HepG2 (cell line): ENCODE measurements at places on chromosomes 13 and 19.

DNA sequence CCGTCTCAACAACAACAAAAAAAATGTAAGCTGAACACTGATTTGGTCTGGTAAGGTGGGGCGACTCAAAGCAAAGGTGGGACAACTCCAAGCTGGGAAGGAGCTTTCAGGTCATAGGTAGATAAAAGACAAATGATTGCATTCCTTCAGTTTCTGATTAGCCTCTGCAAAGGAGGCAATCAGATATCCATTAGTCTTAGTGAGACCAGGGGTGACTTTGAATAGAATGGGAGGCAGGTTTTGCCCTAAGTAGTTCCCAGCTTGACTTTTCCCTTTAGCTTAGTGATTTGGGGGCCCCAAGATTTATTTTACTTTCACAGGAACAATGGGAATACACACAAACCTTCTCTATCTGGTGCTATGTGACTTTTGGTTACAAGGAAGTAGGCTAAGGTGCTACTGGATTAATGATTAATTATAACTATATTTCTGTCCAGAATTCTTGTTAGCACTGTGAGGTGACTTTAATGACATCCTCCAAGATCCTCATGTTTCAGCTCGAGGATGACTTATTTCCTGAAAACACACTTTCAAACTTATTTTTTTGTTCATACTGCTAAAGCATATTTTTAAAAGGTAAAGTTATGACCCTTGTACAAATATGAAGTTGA, 10.6 kb upstream of the MTRF1 start:
- no peak for DNase-seq

- DNase-seq = no peak
Measured at GRCh38 chr19:2740314-2740656, 468 bp upstream of the SLC39A3 start.

- DNase-seq = no peak
Measured at GRCh38 chr19:51503286-51503817, 1.8 kb upstream of the SIGLEC12 start.

DNA sequence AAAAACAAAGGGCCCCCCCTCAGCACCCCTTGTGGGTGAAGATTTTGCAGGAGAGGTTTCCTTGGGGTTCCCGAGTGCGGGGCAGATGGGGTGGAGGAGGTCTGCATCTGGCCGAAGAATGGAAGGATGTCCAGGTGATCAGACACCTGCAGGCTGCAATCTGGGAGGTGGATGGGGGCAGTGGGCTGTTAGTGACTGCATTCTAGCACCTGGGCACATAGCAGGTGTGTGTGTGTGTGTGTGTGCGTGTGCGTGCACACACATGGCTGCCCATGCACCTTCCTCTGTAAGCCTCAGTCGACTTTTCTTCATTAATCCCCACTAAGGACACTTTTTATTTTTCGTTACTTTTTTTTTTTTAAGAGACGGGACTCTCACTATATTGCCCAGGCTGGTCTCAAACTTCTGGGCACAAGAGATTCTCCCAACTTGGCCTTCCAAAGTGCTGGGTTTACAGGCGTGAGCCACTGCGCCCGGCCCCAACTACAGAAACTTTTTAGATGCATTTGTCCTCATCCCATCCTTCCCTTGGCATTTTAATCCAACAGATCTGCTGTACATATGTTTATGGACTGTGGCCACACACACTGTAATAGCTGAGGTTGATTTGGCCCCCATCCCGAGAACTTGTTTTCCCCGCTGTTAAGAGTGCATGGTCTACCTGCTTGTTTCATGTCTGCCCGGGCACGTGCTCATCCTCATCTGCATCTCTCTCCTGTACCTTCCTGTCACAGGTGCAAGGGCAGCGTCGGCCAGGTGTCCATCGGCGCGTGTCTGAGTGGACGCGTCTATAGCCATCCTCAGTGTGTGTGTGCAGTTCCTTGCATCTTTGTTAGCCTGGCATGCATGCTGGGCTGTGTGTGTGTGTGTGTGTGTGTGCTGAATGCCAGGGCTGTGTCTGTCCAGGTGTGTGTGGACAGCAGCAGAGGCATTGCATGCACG, 731 bp downstream of the MAG start:
- DNase-seq = no peak
